ENCODE measurements at places on chromosomes 2 and 18.

GRCh38 chr18:79413426-79413825 is 17.7 kb downstream of the NFATC1 start:
- H3K4me1 ChIP-seq: no peaks in the 10 kb centered on the region
- DNase-seq: peak; percentile 23
- no peaks in the 10 kb centered on the region for H3K27me3 ChIP-seq

GRCh38 chr2:227513113-227513512 is 41.2 kb downstream of the AGFG1 start:
- H3K36me3 ChIP-seq: no peaks in the 10 kb centered on the region
- peaks cover 14% of the 10 kb centered on the region for H3K4me1 ChIP-seq
- no peaks in the 10 kb centered on the region for H3K27me3 ChIP-seq
- H3K27ac ChIP-seq: no peak overlapping the region
- H3K4me3 ChIP-seq: no peak overlapping the region
- no peak for DNase-seq

DNA sequence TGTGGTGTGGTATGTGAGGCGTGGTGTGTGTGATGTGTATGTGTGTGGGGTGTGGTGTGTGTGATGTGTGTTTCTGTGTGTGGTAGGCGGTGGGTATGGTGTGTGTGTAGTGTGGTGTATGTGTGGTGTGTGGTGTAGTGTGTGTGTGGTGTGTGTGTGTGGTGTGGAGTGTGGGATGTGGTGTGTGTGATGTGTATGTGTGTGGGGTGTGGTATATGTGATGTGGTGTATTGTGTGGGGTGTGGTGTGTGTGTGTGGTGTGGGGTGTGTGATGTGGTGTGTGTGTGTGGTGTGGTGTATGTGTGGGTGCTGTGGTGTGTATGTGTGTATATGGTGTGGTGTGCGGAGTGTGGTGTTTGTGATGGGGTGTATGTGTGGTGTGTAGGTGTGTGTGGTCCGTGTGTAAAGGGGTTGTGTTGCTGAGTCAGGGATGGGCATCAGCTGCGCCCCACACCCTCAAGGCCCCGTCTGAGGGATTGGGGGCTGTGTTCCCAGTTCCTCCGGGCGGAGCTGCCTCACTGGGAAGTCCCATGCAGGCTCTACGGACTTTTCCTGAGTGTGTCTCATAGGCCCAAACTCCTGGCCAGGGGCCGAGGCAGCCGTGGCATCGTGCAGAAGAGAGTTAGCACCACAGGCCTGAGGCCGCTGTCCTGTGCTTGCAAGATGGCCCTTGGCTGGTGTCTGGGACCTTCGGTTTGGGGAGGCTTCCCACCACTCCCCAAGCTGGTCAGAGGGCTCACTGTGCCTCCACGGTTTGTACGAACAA is 18.2 kb upstream of the ARL4C start:
- DNase-seq: no peak
- H3K27me3 ChIP-seq: no peaks in the 10 kb centered on the region
- H3K36me3 ChIP-seq: no peaks in the 10 kb centered on the region
- no peak overlapping the region for H3K4me3 ChIP-seq

GRCh38 chr18:57353940-57354461 is 1.6 kb downstream of the ST8SIA3 start:
- no peaks in the 10 kb centered on the region for H3K36me3 ChIP-seq
- H3K4me3 ChIP-seq: no peak overlapping the region
- no peaks in the 10 kb centered on the region for H3K27me3 ChIP-seq
- DNase-seq: no peak
- no peaks in the 10 kb centered on the region for H3K4me1 ChIP-seq

- no peak overlapping the region for H3K27ac ChIP-seq
- no peak for DNase-seq
- H3K36me3 ChIP-seq: no peaks in the 10 kb centered on the region
These were observed 424.5 kb upstream of the SPRED2 start for GRCh38 chr2:65856928-65857327.

Measured in aorta (tissue), 5 donors.